ENCODE measurements at places on chromosomes 3 and 15.

GRCh38 chr3:119781330-119782198 lies at the start of gene NR1I2:
Gene NR1I2 (plus strand): TSS chr3:119782101.
- DNase-seq: no peak

- peak; percentile 33 for DNase-seq
Measured at GRCh38 chr3:50559702-50560101, 7.8 kb downstream of the C3orf18 start.

DNA sequence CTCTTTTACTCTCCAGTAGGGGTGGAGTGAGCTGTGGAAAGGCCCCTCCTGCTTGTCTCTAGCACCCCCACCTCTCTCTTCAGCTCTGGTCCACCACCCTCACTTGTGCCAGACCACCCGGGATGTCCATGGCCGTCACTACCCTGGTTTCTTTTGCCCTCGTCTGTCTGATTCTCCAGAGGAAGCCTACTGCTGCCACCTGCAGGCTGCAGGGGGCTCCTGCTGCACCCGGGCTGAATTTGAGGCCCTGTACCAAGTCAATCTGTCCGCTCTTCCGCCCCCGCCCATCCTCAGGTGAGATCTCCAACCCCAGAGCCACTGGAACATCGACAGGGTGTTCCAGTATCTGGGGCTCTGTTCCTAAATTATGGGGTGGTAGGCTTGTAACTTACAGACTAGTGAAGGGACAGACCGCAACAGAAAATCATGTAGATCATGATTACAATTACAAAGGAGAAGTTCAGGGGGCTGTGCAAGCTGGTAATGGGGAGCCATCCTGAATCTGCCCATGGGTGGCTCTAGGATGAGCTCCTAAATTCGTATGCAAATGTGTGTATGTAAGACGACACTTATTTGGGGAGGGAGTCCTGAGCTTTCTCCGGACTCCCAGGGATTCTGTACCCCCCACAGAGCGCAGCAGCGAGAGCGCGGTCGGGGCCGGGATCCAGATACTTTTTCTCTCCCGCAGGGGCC lies 683 bp upstream of the UNC45A start:
- peak; percentile 93 for DNase-seq

GRCh38 chr15:41795996-41796856 lies 21.9 kb downstream of the MAPKBP1 start:
- no peak for DNase-seq

DNA sequence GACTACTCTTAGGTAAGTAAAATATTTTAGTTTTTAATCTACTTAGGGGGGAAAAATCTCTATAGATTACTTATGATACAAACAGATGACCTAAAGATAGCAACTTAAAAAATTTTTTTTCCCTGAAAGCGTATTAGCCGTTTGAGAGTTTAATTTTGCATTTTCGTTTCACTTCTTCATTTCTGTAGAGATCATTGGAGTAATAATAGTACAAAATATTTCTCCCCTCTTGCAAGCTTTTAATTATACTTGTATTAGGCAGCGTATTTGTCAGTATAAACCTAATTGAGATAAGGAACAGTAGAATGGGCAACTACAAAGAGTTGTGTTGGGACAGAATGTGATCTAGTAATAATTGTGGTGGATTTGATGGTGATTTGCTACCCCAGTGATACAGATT lies 10.3 kb downstream of the SKIL start:
- no peak for DNase-seq

DNA sequence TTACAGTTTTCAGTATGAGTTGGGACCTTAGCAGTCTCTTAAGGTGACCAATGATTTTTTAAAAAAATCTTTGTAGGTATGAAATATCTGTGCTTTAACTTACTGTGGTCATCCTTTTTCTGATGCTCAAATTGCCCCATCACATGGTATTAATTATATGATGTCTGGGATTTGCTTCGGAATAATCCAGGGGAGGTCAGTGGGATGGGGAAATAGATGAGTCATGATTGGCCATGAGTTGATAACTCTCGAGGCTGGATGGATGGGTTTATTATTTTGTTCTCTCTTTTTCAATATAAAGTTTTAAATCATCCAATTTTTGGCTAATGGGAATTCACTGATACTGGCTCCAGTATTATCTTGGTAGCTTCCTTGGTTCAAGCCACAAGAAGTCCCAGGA lies 370.3 kb upstream of the TPM1 start:
- DNase-seq: no peak

GRCh38 chr15:63388511-63388910 lies 6.9 kb upstream of the CA12 start:
- no peak for DNase-seq

- no peak for DNase-seq
Measured at GRCh38 chr3:48982016-48982415, 8.0 kb upstream of the P4HTM start.

DNA sequence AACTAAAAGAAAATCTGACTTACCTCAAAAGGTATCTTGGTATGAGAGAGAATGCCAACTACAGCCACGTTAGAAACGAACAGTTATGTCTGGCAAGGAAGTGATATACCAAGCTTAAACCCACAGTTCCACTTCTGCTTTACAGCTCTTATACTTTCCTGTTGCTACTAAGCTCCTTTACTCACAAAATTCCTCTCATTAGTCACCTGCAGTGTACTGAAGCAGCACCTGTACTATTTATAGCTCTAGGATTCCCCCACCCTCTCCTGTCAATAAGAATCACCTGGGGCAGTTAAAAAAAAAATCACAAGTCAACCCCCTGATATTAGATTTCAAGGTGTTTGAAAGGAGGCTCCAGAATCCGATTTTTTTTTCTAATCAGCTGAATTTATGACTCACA lies 2.9 kb upstream of the TMEM266 start:
- no peak for DNase-seq

DNA sequence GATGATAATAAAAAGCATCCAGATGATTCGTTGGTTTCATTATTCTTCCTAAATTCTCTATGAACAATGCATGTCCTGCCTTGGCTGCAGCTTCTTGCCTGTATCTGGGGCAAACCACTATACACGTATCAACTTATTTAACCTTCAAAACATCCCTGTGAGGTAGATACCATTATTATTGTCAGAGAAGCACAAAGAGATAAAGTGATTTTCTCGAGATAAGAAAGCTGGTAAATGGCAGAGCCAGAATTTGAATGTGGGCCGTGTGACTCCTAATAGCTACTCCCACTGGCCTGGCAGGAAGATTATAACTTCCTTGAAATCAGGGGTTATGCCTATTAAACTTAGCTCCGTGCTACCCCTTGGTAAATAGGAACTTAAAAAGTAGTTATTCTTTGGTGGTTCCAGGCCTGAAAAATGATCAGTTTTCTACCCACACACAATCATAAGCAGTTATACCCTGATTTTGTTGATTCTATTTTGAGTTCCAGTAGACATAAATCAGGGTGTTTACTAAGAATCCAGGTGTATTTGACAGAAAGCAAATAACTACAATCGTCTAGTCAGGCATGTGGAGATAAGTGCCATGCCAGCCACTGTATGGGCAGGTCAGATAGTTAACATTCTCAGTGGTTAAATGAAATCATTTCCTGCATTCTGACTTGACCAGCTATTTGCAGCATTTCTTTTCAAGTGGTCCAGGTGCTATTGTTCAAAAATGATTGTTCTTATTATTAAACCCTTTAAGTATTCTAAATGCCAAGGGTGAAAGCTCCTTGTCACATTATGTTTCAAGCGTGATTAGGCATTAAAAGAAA lies 99.2 kb upstream of the LRRN1 start:
- DNase-seq: no peak

GRCh38 chr15:94040541-94041248 lies 190.7 kb upstream of the MCTP2 start:
- DNase-seq: no peak

DNA sequence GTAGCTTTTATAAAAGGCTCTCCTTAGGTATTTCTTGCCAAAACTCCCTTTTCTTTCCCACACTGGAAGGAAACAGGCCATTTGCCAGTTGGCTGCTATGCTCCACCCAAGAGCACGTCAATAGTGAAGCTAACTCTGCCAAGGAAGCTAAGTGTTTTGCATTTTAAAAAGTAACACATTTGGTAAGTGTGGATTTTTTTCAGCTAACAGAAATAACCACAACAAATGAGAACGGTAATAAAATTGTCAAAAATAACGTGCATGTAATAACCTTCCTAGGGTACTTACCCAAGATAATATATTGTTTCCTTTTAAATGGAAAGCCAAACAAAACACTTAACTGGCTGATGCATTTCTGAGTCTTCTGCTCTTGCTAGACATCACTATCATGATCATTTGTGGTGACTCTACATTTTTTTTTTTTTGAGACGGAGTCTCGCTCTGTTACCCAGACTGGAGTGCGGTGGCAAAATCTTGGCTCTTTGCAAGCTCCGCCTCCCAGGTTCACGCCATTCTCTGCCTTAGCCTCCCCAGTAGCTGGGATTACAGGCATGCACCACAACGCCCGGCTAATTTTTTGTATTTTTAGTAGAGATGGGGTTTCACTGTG lies 4.6 kb downstream of the DPP8 start:
- no peak for DNase-seq

DNA sequence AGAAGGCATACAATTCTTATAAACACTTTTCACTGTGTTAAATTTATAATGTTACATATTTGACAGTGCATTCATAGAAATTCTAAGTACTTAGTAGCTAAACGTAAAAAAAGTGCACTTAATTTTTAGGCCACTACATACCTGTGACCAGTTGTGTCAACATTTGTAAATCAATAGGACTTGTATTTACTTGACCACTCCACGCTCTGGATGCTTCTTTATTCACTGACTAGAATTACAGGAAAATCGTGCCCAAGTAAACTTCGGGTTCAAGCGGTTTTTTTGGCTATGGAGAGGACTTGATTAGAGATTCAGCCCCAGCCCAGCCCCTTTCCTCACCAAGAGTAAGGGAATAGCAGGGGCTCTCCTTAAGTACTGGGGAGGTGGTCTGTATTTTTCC lies 21.8 kb downstream of the WDR53 start:
- no peak for DNase-seq
